ENCODE measurements at places on chromosomes 2 and 18. TPM values are rescaled to one million over a fixed set of nuclear protein-coding genes. Genes with fewer than 3 reads are reported as not detected.

GRCh38 chr2:60857056-60857455 lies 24.3 kb upstream of the REL start:
- DNase-seq = no peak

GRCh38 chr2:216880509-216881184 lies 20.8 kb upstream of the TNP1 start:
- no peak for DNase-seq

Gene ARHGAP15
- 119 TPM for total RNA-seq

DNA sequence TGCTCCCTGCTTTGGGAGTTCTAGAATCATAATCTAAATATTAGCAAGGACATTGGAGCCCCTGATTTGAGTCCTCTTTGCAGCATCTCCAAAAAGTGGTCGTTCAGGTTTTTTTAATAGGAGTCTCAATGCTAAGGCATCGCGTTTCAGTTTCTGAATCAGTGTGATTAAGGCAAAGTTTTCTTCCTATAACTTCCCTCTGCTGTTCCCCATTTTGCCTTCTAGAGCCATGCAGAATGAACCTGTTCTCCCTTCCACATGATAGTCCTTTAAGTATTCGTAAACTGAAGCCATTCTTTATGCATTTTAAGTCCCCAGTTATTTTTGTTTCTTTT lies 159.5 kb downstream of the PTGR3 start:
- DNase-seq = no peak

Gene DSG1
- total RNA-seq = not detected

- DNase-seq = no peak
These were observed 163.5 kb downstream of the PTH2R start for GRCh38 chr2:208570066-208570465.

GRCh38 chr2:54524226-54524991 lies 68.3 kb downstream of the SPTBN1 start:
- no peak for DNase-seq

DNA sequence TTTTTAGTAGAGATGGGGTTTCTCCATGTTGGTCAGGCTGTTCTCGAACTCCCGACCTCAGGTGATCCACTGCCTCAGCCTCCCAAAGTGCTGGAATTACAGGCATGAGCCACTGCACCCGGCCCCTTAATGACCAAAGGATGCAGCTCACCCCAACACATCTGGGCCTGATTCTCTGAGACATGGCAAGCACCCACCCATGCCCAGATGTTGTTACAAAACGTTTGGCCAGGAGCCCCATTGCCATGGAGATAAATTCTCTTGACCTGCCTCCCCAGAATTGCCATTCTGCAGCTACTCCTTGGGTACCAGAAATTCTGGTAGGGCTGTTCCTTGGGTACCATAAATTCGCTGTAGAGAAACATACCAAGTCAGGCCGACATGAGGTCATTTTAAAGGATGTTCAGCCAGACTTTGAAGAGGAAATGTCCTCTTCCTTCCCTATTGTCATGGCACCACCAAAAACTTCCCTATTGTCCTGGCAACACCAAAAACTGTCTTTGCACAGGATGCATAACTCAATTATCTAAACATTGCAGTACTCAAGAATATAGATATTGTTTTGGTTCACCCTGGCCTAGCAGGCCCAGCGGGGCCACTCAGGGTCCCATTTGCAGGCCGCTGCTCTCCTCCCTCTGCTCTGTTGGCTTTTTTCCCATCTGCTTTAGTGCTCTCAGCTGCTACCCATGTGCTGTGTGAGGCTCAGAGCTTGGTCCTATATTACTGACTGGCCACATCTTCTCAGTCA lies 160.9 kb upstream of the TTC39C start:
- no peak for DNase-seq

Gene POTEI
- total RNA-seq = not detected

GRCh38 chr2:158015428-158016076 lies 86.1 kb upstream of the UPP2 start:
- DNase-seq = no peak

- DNase-seq = no peak
These were observed 2.8 kb upstream of the PPP4R3B start for GRCh38 chr2:55620123-55620779.

- no peak for DNase-seq
These were observed 365.2 kb downstream of the CLIP4 start for GRCh38 chr2:29480426-29480825.

DNA sequence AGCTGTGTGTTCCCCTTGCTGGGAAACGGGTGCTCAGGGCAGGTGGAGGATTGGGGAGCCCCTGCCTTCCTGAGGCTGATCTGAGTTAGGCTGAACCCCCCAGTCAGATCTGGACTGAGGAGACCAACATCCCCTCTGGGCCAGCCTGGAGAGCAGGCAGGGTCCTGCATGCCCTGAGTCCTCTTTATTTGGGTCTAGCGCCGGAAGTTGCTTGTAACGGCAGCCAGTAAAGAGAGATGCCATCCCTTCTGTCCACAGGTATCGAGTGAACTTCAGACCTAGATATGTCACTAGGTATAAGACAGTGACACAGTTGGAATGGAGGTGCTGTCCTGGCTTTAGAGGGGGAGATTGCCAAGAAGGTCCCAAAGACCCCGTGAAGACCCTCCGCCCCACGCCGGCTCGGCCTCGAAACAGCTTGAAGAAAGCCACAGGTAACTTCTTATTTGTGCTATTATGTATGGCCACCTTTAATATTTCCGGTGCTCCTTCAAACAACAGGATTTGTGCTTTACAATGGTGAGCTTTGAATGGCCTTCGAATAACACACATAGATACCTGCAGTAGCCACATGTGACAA lies 38.0 kb downstream of the EMILIN2 start:
- no peak for DNase-seq

Gene HRH4
- not detected for total RNA-seq

Gene COLEC12
- not detected for total RNA-seq

DNA sequence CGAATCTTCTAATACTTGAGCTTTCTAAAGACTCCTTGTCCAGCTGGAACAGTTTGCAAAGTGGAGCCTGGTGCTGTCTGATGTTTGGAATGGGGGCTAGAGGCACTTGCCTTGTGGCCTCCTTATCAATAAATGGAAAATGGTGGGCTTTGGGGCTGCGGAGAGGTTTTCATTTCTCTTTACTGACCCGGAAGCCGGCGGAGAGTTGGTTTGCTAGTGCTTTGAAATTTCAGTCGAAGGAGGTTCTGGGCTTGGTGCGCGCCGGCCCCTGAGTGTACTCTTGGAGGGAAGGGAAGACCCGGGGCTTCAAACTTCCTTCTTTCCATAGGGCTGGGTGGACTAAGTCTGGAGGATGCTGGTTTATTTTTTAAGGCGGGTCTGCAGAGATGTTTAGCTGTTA lies 714 bp downstream of the RPIA start:
- DNase-seq = peak; percentile 44

DNA sequence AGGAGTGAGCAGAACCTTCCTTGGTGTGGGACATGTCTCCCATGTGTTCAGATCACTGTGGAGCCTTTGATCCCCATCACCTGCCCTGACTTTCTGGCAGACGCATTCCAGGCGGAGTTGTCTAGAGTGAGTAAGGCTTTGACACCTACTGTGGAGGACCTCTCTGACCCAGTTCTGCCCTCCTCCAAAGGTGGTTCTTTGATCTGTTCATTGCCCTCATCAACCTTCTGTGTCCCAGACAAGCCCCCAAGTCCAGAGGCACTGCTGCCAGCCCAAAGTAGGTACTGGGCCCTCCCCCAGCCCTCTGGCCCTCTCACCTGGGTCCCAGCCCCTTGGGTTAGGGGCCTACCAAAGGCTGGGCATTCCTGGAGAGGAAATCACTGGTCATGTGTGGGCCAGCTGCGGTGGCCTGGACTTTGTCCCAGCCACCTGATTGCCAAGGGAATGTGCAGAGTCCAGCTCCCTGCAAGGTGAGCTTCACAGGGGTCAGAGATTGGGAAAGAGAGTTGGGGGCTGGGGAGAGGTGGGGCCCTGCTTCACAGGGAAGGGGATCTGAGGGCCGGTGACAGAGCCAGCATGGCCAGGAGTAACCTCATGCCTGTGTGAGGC lies 12.1 kb upstream of the FAHD2A start:
- no peak for DNase-seq

Gene CCDC141
- total RNA-seq = 31.3 TPM

Gene AQP12A
- total RNA-seq = not detected

GRCh38 chr2:3396920-3397559 lies 17.5 kb downstream of the TRAPPC12 start:
- no peak for DNase-seq

DNA sequence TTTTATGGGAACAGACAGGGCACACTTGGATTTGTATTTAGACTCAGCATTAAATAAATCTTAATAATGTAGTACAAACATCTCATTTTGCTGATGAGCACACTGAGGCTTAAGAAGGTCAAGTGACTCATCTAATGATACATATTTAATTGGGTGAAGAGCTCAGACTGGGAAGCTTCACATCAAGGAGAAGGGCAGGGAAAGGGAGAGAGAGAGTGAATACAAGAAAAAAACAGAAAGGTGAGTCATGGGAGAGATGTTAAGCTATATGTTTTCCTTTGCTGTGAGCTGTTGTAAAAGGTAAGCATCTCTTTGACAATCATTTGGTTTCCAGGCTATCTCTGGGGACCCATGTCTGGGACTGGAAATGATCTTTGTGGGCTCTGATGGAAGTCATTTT lies 277.8 kb downstream of the SETBP1 start:
- no peak for DNase-seq

DNA sequence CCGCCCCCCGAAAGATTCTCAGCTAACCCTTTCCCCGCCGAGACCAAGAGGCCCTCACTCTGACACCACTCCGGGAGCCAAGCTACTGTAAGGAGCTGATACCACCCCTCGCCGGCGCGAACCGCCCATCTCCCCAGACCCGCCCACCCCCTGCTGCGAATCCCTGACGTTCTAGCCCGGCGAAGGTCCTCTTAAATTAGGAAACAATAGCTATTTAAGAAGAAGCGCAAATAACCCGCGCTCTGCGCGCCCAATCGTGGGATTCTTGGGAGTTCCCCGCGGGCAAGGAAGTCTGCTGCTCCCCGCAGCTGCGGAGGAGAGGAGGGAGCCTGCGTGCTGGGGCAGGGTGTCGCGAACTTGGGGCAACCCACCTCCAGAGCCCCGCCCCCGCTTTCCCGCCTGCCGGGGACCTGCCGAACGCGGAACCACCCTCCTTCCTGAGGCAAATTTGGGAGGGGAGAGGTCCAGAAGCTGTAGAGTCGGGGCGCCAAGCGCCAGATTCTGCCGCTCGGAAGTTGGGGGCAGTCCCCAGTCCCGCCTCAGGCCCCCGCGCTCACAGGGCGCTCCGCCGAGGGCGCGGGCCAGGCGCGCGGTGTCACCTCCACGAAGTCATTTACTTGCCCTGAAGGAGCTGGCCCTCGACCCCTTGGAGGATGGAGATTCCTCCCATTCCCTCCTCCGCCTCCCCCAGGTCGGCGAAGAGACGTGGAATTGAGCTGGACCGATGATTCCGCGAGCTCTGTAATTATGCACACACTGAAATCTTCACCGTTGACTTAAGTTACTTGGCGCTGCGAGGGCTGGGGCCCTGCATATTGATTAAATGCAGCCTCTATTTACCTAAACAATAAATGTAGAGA lies 8.4 kb upstream of the SP9 start:
- peak; percentile 60 for DNase-seq

- no peak for DNase-seq
These were observed 17.4 kb downstream of the KCNH7 start for GRCh38 chr2:162821176-162821575.

DNA sequence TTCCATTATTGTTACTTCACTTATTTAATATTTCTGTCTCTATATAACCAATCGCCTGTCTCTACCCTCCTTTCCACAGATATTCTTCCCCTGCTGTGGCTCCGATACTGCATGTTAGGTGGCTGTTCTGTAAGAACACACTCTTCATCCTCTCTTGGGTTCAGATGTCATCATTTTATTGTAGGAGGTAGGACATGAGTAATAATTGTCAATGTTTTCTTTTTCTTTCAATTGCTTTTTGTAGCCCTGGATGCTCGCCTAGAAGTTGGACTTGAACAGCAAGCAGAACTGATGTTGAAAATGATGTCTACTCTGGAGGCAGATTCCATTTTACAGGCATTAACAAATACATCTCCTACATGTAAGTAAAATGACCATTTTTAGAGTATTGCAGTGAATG lies 128.6 kb downstream of the BIRC6 start:
- DNase-seq = no peak

Gene KCNF1
- not detected for total RNA-seq

Gene RBMS1
- 71.2 TPM for total RNA-seq

Gene RESP18
- total RNA-seq = not detected

- DNase-seq = no peak
These were observed 198.1 kb upstream of the RBBP8 start for GRCh38 chr18:22734791-22735627.

- DNase-seq = no peak
These were observed 12.9 kb upstream of the PGAP1 start for GRCh38 chr2:196939371-196939770.

Gene DNAH7
- not detected for total RNA-seq

GRCh38 chr2:239142296-239142695 lies 258.5 kb downstream of the HDAC4 start:
- no peak for DNase-seq

Gene ELOA2
- total RNA-seq = not detected

Gene GCG
- not detected for total RNA-seq

Gene EMILIN2
- 1.6 TPM for total RNA-seq

Gene NT5C1B
- not detected for total RNA-seq

Gene TPO
- not detected for total RNA-seq

GRCh38 chr2:58515827-58516573 lies 274.9 kb upstream of the FANCL start:
- no peak for DNase-seq

DNA sequence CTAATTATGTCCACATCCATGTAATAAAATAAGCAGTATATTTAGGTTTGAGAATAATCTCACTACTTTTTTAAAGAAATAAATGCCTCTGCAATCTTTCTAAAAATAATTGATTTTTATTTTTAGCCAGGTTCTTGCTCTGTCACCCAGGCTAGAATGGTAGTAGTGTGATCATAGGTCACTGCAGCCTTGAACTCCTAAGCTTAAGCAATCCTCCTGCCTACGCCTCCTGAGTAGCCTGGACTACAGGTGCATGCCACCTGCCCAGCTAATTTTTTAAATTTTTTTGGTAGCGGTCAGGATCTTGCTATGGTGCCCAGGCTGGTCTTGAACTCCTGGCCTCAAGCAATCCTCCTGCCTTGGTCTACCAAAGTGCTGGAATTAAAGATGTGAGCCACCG lies 133.3 kb downstream of the CAMKMT start:
- no peak for DNase-seq

DNA sequence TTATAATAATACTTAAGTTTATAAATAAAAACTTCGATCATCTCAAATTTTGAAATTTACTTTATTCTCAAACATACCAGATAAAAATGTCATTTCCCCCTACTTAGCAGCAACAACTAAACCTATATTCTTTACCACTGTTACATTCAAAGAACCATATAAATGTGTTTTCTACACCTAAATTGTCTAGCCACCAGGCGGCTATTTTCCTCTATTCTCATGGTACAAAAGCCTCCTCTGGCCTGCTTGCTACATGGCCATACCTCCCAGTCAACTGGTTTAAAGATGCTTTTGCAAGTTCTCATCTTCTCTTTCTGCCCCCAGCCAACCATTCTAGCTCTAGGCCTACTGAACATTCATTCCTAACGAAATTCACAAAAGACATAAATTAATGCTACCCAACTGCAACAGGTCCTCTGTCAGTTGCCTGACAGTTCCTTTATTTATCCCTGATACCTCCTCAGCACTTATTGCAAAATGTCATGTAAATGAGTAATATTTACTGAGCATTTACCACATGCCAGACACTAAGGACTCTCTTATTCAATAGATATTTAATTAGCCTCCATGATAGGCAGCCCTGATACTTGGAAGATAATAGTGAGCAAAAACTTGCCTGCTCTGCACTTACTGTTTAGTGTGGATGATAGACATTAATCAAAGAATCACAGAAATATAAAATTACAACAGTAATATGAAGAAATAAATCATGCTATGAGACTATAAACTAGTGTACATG lies 5.0 kb downstream of the C1D start:
- DNase-seq = no peak
